ENCODE measurements at places on chromosomes 5 and 9. TPM values are rescaled to one million over a fixed set of nuclear protein-coding genes. Genes with fewer than 3 reads are reported as not detected.

DNA sequence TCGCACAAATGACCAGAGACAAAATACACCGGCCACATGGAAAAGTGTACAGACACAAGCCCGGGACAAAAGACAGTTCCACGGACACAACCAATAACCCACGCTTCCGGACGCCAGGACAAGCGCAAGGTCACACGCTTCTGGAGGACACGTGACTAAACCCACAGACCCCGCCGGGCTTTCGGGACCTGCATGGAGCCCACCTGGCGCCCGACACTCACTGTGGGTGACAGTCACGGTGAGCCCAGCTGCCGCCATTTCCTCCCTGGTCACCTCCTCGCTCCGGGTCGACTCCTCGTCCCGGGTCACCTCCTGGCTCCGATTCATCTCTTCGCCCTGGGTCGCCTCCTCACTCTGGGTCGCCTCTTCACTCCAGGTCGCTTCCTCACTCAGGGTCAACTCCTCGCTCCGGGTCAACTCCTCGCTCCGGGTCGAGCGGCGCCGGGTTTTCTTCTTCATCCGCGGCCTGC is 470 bp downstream of the BAG1 start:
- H3K4me3 ChIP-seq: peak overlapping the region; percentile 86
- no peaks in the 10 kb centered on the region for H3K27me3 ChIP-seq
- peaks cover 25% of the 10 kb centered on the region for H3K36me3 ChIP-seq

- no peak overlapping the region for H3K27ac ChIP-seq
- H3K4me1 ChIP-seq: peaks cover 10% of the 10 kb centered on the region
- H3K36me3 ChIP-seq: no peaks in the 10 kb centered on the region
- no peak overlapping the region for H3K4me3 ChIP-seq
- no peak for DNase-seq
- H3K27me3 ChIP-seq: no peaks in the 10 kb centered on the region
Observed at GRCh38 chr9:70480405-70480980, 66.0 kb upstream of the KLF9 start.

DNA sequence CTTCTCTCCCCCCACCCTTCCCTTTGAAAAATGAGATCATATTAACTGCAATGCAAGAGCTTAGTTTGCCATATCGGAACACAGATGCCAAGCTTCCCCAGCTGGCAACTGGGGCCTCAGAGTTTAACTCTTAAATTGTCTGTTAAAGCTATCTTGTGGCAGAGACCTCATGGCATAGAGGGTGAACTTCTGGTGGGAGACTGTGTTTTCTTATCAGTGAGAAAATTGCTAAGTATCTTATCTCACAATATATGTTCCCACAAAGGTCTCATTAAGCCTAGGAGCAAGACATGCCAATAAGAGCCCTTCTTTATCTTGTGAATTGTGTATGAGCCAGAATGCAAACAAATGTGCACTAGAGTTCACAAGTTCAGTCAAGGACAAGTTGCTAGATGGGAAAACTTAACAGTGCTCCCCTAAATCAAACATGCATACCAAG is 12.3 kb downstream of the NFIB start:
- no peaks in the 10 kb centered on the region for H3K27me3 ChIP-seq
- no peak overlapping the region for H3K27ac ChIP-seq
- H3K36me3 ChIP-seq: no peaks in the 10 kb centered on the region
- H3K4me3 ChIP-seq: no peak overlapping the region
- H3K4me1 ChIP-seq: peaks cover 6% of the 10 kb centered on the region

DNA sequence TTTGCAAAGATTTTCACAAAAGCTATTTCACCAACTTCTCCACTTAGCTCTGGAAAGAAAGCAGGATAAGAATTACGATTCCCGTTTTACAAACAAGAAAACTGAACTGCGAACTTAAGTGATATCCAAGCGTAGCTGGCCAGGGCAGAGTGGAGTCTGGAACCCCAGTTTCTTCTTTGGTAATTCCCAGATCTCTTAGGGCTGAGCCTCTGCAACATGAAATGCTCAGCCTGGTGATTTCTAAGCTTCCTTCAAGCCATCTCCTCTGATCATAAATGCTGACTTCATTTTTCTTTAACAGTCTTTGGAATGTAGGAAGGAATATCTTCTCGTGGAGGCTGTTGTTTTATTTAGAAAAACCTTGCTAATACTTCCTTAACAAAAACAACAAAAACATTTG is 620.0 kb downstream of the CCDC171 start:
- H3K4me1 ChIP-seq: no peaks in the 10 kb centered on the region
- no peaks in the 10 kb centered on the region for H3K36me3 ChIP-seq
- no peak for DNase-seq
- H3K4me3 ChIP-seq: no peak overlapping the region

GRCh38 chr9:76859860-76860259 is 46.1 kb downstream of the PRUNE2 start:
- no peaks in the 10 kb centered on the region for H3K27me3 ChIP-seq
- no peak for DNase-seq
- no peaks in the 10 kb centered on the region for H3K4me1 ChIP-seq
- no peaks in the 10 kb centered on the region for H3K36me3 ChIP-seq
- no peak overlapping the region for H3K4me3 ChIP-seq

C5orf52 gene
- total RNA-seq: not detected

- DNase-seq: no peak
- no peaks in the 10 kb centered on the region for H3K36me3 ChIP-seq
- H3K4me1 ChIP-seq: peaks cover 23% of the 10 kb centered on the region
- 0 out of 2 replicates have a peak overlapping the region, but pooled peaks have one; percentile 88 for H3K27ac ChIP-seq
- no peaks in the 10 kb centered on the region for H3K27me3 ChIP-seq
- no peak overlapping the region for H3K4me3 ChIP-seq
Observed at GRCh38 chr9:113623851-113624485, 160.4 kb downstream of the RGS3 start.

PCDHGB4 gene
- total RNA-seq: 9.1 TPM

DNA sequence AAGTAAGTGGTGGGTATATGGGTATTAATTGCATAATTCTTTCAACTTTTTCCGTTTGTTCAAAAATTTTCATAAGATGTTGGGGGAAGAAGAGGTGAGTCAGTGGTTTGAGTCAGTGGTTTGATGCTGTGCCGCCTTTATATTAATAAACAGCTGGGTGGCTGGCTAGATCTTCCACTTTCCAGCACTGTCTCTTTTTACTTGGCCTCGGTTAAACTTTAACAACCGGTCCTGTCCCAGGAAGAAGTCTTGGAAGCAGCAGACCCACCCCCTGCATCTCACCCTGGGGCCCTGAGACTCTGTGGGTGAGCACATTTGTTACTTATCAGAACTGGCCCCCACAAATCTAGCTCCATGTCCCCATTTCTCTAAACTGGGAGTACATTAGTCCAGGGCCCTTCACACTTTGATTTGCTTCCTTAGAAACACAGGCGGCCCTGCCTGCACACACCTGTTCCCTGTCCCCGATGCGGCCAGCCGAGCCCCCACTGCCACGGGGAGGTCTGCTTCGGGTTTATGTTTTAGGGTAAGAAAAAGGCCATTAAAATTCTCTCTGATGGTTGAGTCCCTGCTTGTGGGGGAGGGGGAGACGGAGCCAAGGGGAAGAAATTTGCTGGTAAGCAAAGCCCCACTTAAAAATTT is 90.7 kb downstream of the PTCH1 start:
- peak overlapping the region; percentile 63 for H3K4me3 ChIP-seq
- H3K27ac ChIP-seq: peak overlapping the region; percentile 35
- no peaks in the 10 kb centered on the region for H3K4me1 ChIP-seq
- H3K36me3 ChIP-seq: no peaks in the 10 kb centered on the region

CFAP90 gene
- total RNA-seq: 0.39 TPM

- H3K27ac ChIP-seq: no peak overlapping the region
- no peaks in the 10 kb centered on the region for H3K27me3 ChIP-seq
- H3K4me3 ChIP-seq: no peak overlapping the region
- H3K4me1 ChIP-seq: no peaks in the 10 kb centered on the region
- no peak for DNase-seq
Observed at GRCh38 chr9:18330401-18331309, 143.3 kb upstream of the ADAMTSL1 start.

DNA sequence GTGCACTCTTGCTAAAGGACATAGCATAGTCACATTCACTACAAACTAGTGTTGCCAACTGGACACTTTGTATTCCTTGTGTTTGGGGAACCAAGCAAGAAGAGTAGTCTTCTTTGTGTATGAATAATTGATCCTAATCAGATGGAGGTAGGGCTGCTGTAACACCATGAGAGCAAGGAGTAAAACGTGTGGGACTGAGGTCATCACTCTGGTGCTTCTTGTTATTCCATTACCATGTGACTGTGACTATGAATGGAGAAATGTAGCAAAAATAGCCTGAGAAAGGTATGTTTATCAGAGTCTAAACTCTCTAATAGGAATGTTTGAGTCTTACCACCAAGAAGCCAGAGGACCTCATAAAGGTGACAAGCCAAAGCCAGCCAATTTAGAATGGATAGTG is 966.9 kb downstream of the TAF11L14 start:
- no peaks in the 10 kb centered on the region for H3K27me3 ChIP-seq
- H3K27ac ChIP-seq: no peak overlapping the region
- no peak for DNase-seq
- H3K4me3 ChIP-seq: no peak overlapping the region

DNA sequence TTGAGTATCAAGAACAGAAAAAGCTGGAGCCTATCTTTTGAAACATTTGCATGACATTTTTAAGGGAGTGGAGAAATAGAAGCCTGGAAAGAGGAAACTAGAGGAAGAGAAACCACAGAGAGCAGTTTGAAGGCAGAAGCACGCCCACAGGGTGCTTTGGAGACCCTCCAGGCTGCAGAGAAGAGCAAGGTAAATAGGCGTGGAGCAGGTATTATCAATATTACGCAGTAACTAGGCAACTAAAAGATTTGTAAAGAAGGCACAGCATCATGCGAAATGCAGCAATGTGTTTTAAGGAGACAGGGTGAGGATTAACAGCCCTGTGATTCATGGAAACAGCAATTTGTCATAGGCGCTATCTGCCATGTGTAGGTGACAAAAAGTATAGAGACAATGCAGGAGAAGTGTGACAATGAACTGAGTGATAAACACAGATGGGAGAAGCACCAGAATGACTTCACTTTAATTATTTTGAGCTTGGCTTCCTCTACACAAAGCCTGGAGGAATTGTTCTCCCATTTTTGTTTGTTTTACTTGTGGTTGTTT is 281.2 kb downstream of the BRINP1 start:
- H3K4me1 ChIP-seq: peaks cover 10% of the 10 kb centered on the region
- peak overlapping the region; percentile 61 for H3K27ac ChIP-seq

DNA sequence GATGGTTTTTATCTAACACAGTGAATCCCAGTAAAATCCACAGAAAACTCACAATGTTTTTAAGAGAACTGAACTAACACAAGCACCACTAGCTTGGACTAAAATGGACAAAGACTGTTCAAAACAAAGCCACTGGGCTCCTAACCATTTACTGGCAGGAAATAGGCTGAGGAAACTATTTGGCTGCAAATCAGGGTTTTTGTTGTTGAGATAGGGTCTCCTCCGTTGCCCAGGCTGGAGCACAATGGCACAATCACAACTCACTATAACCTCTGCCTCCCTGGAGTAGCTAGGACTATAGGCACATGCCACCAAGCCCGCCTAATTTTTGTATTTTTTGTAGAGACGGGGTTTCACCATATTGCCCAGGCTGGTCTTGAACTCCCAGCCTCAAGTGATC is 99.7 kb downstream of the THBS4 start:
- H3K4me3 ChIP-seq: no peak overlapping the region
- H3K27me3 ChIP-seq: no peaks in the 10 kb centered on the region
- no peak for DNase-seq
- no peaks in the 10 kb centered on the region for H3K36me3 ChIP-seq
- H3K27ac ChIP-seq: peak overlapping the region; percentile 37

ARID3C gene
- not detected for total RNA-seq

GRCh38 chr9:76987594-76988200 is 31.8 kb upstream of the FOXB2 start:
- no peaks in the 10 kb centered on the region for H3K4me1 ChIP-seq
- no peak overlapping the region for H3K4me3 ChIP-seq
- H3K27me3 ChIP-seq: no peaks in the 10 kb centered on the region
- DNase-seq: peak; percentile 38
- H3K27ac ChIP-seq: no peak overlapping the region

GRCh38 chr9:13845460-13845859 is 468.5 kb downstream of the NFIB start:
- H3K27ac ChIP-seq: no peak overlapping the region
- H3K36me3 ChIP-seq: no peaks in the 10 kb centered on the region
- no peaks in the 10 kb centered on the region for H3K27me3 ChIP-seq
- H3K4me3 ChIP-seq: no peak overlapping the region
- no peak for DNase-seq
- no peaks in the 10 kb centered on the region for H3K4me1 ChIP-seq

Data from H1 (cell line).